MV-4-11 (cell line): ENCODE measurements at places on chromosomes 13 and 19.

DNA sequence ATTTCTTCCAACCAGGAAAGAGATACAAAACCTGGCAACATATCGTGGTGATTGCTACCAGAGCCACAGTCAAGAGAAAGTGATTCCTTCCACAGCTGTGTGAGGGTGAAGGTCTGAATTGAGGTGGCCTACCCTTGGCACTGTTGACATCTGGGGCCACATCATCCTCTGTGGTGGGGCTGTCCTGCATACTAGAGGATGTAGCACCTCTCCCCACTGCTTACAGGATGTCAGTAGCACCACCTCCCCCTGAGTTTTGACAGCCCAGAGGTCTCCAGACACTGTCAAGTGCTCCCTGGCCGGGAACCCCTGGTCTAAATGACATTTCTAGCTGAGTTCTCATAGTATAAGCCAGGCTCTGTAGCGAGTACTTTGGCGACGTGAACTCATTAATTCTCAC, 15.5 kb downstream of the PTGER1 start:
- no peak for DNase-seq

GRCh38 chr19:9935506-9936325, 599 bp downstream of the OLFM2 start:
- DNase-seq: no peak

GRCh38 chr13:78836238-78836784, 177.4 kb upstream of the OBI1 start:
- DNase-seq: peak; percentile 28

DNA sequence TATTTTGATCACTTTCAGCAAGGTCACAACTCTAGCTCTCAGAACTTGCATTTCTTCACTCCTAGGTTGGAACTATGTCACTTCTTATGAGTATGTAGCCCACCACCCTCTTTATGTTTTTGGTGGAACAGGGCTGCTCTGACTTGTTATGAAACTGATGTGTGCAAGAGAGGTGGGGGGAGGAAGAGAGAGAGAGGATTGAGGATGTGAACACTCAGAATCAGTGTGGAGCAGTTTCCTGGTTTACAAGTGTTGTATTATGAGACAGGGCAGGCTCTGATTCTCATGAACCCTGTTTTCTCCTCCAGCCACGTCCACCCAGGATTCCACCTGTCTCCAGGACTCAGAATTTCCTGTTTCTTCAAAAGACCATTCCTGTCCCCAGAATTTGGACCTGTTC, 16.1 kb downstream of the ZNF317 start:
- DNase-seq: no peak

- DNase-seq: no peak
Measured at GRCh38 chr19:28543244-28543776, 669.6 kb downstream of the UQCRFS1 start.

DNA sequence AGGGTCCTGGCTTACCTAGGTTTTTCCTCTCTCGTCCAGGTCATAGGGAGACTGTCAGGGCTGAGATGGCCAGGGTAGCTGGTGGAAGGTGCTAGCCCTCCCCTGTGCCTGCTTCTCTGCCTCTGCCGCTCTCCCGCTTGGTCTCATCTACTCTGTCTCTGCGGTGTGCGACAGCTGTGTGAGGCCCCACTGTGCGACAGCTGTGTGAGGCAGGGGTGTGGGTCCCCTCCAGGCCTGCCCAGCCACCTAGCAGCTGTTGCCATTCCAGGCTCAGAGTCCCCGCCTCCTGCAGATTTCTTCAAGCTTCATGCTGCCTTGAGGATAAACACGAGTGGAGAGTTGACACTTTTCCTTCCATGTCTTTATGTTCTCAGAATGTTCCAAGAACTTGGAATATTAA, 53.0 kb downstream of the ARHGEF7 start:
- no peak for DNase-seq

- peak; percentile 35 for DNase-seq
Measured at GRCh38 chr19:17420475-17420924, 653 bp downstream of the MVB12A start.

DNA sequence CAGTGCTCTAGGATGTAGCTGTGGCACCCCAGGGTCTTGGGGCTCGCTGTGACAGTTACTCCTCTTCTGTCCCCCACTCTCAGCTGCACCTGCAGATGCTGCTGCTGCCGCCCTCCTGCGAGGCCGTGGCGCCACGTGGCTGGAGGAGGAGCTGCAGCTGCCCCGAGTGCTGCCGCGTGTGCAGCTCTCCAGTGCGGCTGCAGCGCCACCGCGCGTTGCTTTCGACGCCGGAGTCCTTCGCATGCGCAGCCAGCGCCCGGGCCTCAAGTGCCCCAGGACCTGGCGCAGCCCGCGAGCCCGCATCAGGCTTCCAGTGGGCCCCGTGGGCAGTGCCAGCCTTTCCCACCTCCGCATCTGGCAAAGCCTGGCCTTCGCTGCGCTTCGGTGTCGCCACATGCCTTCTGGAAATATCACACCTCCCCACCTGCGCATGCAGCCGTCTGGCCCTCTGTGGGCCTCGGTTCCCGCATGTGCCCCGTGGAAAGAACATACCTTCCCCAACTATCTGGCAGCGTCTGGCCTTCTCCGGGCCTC, 692 bp upstream of the ZNF580 start:
- DNase-seq: no peak

DNA sequence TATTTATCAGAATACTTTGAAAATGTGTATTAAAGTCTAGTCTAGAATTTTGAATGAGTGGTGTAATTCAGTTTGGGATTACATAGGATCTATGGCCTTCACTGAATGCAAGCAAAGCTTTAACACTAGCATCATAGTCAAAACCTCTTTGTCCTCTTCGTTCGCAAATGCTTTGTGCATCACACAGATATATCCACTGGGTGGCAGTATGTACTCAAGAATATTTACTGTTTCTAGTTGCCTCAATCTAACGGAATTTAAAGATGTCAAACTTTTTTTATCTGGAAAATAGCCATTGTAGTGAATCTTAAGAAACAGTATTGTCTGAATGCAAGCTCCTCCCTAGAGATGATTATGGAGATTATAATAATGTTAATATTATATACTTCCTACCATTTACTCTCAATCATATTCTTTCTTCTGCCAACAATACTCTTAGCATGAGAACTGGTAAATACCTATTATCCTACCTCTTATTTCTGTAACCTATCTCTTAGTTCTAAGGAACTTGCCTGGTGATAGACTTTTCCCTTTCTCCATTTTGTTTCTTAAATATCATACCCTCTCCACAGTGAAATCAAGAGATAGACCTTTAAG, 25.8 kb downstream of the LACC1 start:
- DNase-seq: peak; percentile 49

DNA sequence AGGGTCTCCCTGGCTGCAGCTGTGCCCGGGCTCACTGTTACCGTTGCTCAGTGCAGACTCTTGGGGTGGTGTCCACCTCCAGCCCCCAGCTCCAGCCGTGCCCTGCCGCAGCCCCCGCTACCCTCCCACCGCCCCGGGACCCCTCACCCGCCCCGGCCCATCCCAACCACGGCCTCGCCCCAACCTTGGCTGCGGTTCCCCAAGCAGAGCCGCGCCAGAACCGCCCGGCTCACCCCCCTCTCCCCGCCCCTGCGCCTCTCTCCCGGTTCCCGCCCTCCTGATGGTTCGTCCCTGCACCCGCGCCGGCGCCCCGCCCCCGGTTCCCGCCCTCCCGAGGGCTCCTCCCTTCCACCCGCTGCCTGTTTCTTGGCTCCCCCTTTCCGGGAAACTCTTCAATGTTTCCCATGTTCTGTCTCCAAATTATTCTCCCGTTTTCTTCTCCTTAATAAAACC, 40.3 kb downstream of the ANKRD10 start:
- DNase-seq: peak; percentile 16

- DNase-seq: no peak
Measured at GRCh38 chr13:93355094-93355493, 128.5 kb downstream of the GPC6 start.

GRCh38 chr13:26785838-26786630, 25.4 kb upstream of the GPR12 start:
- DNase-seq: peak; percentile 61

- no peak for DNase-seq
Measured at GRCh38 chr19:45448887-45449299, 18.9 kb upstream of the FOSB start.

- peak; percentile 50 for DNase-seq
Measured at GRCh38 chr13:45194081-45194939, 6.5 kb downstream of the KCTD4 start.

GRCh38 chr13:30757026-30757742, 21.8 kb downstream of the ALOX5AP start:
- no peak for DNase-seq

DNA sequence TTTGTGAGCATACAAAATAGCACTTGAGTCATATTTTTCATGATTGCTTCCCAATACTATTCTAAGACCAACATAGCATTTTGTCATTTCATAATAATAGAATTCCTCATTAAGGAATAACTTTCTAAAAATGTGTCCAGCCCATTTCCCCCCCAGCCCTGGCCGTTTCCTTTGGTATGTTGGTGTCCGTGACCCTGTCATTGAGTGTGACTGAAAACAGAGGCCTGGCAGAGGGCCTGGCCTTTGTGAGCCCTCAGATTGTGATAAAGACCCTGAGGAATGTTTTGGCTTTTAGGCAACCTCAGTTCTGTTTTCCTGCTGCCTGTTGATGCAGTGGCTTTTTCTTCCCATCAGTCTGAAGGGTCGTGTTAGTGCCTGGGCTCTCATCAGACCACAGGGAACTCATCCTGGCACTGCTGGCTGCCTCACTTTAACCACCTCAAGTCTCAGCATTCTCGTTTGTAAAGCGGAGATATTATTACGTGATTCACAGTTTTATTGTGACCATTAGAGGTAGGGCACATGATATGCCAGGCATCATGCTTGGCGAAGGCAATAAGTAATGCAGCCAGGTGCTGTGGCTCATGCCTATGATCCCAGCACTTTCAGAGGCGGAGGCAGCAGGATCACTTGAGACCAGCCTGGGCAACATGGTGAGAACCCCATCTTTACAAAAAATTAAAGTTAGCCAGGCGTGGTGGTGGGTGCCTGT, 13.8 kb downstream of the SPINT2 start:
- DNase-seq: no peak

DNA sequence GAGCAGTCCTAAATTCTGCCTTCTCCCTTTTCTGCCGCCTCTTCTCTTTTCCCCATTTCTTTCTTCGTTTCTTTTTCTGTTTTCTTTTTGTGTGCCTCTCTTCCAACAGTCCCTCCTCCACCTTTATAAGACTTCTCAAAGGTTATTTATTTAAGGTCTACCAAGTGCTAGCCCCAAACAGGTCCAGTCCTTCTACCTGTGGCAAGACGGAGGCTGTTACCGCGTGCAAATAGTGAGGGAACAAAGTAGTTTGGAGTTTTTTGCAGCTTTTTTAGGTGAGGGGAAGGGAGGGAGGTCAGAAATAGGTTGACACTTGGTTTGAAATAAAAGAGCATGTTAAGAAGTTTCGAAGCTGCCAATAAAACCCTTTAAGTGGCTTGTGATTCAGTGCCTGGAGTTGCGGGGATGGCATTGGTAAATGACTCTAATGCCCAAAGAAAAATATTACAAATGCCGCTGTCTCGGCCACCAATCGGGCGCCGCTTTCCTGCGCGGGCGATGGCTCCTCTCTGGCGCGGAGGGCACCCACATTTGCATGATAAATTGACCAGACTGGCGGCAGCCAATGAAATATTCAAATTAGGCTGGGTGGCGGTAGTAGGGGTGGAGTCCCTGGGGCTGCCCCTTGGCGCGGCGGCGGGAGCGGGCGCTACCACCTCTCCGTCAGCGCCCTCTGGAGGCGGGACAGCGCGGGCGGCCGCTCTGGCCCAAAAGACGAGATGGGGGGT, 7.5 kb upstream of the TSHZ3 start:
- DNase-seq: peak; percentile 77

GRCh38 chr19:7153022-7153421, 83.5 kb downstream of the ZNF557 start:
- no peak for DNase-seq

GRCh38 chr13:34044660-34045080, 226.7 kb downstream of the RFC3 start:
- DNase-seq: no peak

DNA sequence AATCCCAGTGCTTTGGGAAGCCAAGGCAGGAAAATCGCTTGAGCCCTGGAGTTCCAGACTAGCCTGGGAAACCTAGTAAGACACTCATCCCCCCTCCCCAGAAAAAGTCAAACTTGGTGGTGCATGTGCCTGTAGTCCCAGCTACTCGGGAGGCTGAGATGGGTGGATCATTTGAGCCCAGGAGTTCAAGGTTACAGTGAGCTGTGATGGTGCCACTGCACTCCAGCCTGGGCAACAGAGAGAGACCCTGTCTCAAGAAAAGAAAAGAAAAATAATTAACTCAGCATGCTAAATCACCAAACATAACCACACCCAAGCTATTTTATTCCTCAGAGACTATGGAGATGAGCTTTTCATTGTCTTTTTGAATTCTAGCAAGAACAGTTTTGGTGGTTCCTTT, 56.2 kb upstream of the SCEL start:
- no peak for DNase-seq

- DNase-seq: no peak
Measured at GRCh38 chr13:20132052-20132634, 28.7 kb downstream of the GJA3 start.

- no peak for DNase-seq
Measured at GRCh38 chr13:61466280-61466679, 50.6 kb upstream of the PCDH20 start.

GRCh38 chr13:105573136-105573535, 962.3 kb downstream of the EFNB2 start:
- DNase-seq: peak; percentile 46

GRCh38 chr13:111171629-111172028, 56.5 kb downstream of the ARHGEF7 start:
- DNase-seq: no peak

DNA sequence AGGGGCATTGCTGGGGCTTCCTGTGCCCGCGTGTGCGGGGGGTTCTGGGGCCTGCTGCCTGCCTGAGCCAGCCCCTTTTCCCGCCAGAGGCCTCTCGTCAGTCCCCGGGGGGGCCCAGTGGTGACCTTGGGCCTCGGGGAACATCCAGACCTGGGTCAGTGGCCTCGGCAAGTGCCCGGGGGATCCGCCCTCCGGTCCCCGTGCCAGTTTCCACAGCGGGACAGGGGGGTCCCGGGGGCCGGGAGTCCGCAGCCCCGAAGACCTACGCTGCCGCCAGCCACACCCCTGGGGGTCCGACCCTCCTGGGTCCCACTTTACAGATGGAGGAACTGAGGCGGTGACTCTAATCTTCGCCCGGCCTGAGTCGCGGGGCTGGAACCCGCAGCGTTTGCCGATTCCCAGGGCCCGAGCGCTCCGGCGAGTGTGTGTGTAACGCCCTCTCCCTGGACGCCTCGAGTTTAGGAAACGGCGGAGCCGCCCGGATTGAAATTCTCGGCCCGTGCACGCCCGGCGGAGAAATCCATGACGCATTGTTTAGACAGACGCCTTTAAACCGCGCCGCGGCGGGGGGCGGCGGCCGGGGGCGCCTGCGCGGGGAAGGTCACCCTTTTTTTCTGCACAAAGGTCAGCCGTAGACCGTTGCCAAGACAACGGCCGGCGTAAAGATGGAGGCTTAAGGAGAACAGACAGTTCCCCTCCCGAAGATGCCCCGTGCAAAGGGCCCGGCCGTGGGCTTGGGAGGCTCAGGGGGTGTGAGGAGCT, 39.3 kb downstream of the EFNA2 start:
- peak; percentile 69 for DNase-seq
